ENCODE measurements at places on chromosomes 5 and 9.

DNA sequence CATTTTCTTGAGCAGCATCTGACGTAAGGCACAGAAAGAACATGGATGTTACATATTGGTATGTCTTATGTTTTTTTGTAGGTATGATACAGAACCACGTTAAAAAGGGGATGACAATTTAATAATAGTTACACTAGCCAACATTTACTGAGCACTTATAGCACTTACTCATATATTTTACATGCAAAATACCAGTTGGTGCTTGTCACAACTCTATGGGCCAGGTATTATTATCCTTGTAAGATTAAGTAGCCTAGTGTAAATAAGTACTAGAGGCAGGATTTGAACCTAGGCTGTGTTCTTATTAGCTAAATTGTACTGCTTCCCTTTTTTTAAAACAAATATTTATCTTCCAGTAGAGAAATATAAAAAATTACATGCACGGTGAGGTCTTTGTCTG is 83.5 kb downstream of the RANBP17 start:
- DNase-seq = no peak

- no peak for DNase-seq
Observed at GRCh38 chr5:149762958-149763630, 33.0 kb downstream of the PPARGC1B start.

- DNase-seq = no peak
Observed at GRCh38 chr9:3521966-3522365, 3.8 kb downstream of the RFX3 start.

DNA sequence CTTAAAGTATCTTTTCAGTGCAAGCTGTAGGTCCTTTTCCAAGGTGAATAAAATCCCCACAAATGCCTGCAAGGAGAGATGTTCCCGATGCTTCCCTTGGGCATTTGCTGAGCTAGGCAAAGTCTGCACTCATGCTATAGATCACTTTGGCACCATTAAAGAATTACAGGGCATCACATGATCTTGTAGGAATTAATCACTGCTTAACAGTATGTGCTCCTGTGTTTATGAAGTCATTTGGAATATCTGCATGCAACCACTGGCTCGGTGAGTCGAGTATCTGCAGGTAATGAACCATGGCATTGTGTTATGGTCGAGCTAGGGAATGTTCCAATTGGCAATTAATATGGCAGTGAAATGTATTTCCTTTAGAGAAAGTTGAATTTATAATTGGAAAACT is 615.1 kb downstream of the TLE1 start:
- DNase-seq = no peak

GRCh38 chr5:148125641-148126040 is 42.7 kb upstream of the SPINK14 start:
- no peak for DNase-seq

- no peak for DNase-seq
Observed at GRCh38 chr5:166746506-166746905, 1544.9 kb upstream of the WWC1 start.

- peak; percentile 58 for DNase-seq
Observed at GRCh38 chr5:139745800-139746690, 49.6 kb upstream of the PSD2 start.

- DNase-seq = no peak
Observed at GRCh38 chr5:57871496-57871895, 388.9 kb upstream of the ACTBL2 start.

Measured in activated T-cell treated with anti-CD3 and anti-CD28 coated beads, Interleukin-2, amount 50 U/mL, for 24 hours (primary cell).